ENCODE measurements at places on chromosomes 7 and 10.

DNA sequence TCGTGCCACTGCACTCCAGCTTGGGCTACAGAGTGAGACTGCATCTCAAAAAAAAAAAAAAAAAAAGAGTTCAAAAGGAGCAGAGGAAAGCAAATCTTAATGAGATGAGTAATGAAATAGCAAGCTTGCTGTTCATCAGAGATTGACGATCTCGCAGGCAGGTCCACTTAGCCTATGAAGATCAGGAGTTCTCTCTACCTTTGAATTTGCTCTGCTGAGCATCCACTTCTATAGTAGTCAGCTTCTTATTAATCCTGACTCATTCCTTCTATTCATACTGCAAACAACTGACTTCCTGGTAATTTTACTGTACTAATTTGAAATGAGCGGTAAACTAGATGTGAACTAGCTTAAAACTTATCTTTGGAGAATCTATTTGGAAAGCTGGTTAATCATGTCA, 1014.6 kb downstream of the GATA3 start:
- DNase-seq = no peak

- DNase-seq = peak; percentile 42
Measured at GRCh38 chr7:116691664-116692063, 19.7 kb downstream of the MET start.

- DNase-seq = no peak
Measured at GRCh38 chr10:6035931-6036575, 26.1 kb downstream of the IL2RA start.

DNA sequence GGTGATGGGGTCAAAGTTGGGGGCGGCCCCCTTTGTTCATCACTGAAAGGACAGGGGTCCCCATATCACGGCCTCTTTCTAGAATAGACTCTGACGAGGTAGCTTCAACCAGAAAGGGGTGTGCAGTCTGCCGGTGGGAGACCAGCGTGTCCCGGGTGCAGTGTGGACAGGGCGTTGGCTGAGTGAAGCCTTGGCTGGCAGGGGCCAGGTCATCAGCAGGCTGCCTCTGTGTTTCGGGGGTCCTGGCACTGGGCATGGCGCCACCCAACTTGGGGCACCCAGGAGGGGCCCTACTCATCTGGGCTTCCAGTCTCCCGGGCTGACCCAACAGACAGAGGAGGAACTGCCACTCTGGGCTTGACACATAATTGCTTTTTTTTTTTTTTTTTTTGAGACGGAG, 3.5 kb upstream of the AMZ1 start:
- DNase-seq = no peak

DNA sequence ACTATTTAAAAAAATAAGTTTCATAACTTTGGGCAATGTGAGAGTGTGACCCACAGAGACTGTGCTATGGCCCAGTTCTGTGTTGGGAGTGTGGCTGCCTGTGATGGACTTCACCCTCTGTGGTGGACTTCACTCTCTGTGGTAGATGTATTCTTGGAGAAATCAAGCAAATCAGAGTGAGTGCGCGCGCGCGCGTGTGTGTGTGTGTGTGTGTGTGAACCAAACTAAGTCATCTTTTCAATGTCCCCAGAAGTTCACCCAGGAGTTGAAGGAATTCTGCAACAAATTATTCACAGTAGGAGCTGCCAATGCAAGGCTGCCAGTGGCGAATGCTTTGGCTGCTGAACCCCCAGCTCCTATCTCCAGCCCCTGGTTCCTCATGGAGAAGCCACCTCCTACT, 184.5 kb downstream of the ADAM12 start:
- DNase-seq = no peak

DNA sequence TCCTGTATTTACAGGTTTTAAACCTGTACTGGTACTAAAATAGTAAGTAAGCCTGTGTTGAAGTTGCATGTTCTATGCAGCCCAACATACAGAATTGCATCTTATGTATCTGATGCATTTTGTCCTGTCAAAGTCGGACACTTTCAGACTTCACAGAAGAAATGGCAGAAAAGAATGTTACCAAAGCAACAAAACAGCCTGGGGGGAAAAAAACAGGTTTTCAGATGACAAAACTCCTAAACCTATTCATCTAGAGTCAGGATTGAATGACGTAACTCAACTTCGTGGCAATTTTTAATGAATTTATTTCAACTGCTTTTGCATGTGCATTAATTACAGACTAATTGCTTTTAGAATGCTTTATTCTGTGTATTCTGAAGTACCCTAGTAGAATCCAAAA, 28.4 kb downstream of the CYTH3 start:
- DNase-seq = no peak

DNA sequence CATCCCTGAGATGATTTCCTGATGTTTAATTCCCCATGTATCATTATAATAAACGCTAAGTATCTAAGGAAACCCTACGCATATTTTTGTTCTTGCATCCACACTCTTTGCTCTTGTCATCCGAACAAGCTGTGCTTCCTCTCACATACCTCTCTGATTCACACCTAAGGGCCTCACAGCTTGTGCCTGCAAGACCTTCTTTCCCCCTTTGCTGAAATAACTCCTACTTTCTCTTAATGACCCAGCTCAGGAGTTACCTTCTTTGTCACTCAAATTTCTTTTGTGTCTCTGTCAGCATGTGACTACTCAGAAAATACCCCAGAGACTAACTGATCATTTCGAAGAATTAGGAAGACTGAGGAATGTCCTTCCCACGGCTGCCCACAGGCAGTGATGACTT, 209.3 kb upstream of the IMMP2L start:
- DNase-seq = no peak

GRCh38 chr7:71144963-71145362, 13.0 kb downstream of the GALNT17 start:
- no peak for DNase-seq

GRCh38 chr10:44386546-44387052, 1.7 kb upstream of the CXCL12 start:
- no peak for DNase-seq

DNA sequence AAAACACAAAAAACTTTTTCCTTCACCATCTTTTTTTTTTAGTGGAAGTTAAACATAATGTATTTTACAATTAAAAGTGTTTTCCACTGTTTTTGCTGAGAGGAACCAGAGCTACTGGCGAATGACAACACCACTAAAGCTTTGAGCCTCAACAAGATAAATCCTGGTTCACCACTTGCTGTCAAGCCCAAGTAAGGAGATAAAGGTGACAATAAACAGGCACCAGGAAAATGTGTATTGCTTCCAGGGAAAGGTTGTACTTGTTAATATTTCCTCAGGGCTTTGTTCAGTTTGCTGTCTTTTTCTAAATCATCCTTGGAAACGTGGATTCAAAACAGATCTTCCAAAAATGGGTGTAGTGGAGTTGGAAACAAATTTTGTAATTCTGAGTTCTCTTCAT, 109.9 kb upstream of the ANKRD30A start:
- no peak for DNase-seq

- DNase-seq = no peak
Measured at GRCh38 chr10:63576501-63576900, 55.3 kb downstream of the REEP3 start.

GRCh38 chr7:107890493-107890961, 456 bp upstream of the DLD start:
- no peak for DNase-seq

DNA sequence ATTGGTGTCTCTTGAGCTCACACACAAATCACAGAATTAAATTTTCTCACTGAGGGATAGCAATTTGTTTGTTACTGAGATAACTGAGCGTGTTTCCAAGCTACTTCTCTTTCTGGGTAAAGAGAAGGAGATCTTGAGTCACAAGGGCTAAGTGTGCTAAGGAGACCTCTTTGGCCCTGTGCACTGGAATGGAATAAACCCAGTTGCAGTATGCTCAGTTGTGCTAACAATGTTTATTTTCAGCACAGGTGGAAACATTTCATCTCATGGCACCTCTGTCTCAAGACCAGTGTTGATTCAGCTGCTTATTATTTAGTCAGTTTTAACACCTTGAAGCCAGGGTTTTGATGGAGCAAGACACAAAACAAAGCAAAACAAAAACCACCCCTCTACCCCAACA, 22.5 kb upstream of the UBE2H start:
- DNase-seq = no peak

- no peak for DNase-seq
Measured at GRCh38 chr10:97991871-97992270, 38.5 kb downstream of the CRTAC1 start.

GRCh38 chr10:110141185-110141584, 66.2 kb upstream of the MXI1 start:
- DNase-seq = peak; percentile 15

- DNase-seq = no peak
Measured at GRCh38 chr7:115827305-115828045, 203.1 kb downstream of the TFEC start.

DNA sequence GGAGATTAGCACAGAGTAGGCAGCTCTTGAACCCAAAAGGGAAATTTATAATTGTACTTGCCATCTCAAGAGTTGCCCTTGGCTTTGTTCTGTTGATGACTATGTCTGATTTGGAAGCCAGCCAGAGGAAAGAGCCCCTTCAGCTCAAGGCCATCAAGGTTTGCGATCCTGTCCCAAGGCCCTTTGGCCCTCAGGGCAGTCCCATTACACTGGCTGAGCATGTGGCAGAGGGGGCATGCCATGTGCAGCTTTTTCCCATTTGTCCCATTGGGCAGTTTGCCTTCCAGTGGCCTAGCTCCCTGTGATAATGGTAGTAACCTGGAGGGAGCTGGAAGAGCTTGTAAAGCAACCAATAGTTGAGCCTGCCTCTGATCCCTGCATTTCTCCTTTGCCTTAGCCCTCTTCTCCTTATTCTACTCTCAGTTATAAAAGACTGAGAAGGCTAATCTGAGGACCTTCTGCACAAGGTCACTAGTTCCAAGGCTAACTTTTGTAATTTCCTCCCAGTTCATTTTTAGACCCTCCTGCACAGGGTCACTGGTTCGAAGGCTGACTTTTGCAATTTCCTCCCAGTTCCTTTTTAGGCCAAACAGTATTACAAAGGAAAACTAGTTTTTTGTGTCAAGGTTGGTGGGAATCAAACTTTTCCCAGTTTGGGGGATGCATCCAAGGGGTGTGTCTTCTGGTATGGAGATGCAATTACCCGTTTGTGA, 31.0 kb upstream of the ARHGAP12 start:
- no peak for DNase-seq

- DNase-seq = no peak
Measured at GRCh38 chr7:27220440-27220955, 20.6 kb upstream of the HOXA13 start.

DNA sequence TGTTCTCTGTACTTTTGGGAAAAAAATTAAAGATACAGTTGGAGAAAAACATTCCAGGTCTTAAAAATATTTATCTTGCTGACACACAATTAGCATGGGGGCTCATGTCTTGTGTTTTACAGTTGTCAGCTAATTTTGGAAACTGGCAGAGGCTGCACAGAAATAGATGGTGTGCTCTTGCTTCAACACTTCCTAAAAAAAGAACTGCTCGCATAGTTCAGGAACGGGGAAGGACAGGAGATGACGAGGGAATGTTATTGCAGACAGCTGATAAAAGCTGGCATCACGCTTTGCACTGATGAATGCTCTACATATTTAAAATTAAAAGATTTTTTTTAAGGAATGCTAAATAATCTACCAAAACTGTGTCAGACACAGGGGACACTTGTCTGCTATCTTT, 103.5 kb upstream of the CELF2 start:
- no peak for DNase-seq

DNA sequence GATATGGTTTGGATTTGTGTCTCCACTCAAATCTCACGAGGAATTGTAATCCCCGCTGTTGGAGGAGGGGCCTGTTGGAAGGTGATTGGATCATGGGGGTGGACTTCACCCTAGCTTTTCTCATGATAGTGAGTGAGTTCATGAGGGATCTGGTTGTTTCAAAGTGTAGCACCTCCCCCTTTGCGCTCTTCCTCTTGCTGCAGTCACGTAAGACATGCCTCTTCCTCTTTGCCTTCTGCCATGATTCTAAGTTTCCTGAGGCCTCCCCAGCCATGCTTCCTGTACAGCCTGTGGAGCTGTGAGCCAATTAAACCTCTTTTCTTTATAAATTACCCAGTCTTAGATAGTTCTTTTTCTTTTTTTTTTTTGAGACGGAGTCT, 17.1 kb downstream of the CDNF start:
- no peak for DNase-seq

DNA sequence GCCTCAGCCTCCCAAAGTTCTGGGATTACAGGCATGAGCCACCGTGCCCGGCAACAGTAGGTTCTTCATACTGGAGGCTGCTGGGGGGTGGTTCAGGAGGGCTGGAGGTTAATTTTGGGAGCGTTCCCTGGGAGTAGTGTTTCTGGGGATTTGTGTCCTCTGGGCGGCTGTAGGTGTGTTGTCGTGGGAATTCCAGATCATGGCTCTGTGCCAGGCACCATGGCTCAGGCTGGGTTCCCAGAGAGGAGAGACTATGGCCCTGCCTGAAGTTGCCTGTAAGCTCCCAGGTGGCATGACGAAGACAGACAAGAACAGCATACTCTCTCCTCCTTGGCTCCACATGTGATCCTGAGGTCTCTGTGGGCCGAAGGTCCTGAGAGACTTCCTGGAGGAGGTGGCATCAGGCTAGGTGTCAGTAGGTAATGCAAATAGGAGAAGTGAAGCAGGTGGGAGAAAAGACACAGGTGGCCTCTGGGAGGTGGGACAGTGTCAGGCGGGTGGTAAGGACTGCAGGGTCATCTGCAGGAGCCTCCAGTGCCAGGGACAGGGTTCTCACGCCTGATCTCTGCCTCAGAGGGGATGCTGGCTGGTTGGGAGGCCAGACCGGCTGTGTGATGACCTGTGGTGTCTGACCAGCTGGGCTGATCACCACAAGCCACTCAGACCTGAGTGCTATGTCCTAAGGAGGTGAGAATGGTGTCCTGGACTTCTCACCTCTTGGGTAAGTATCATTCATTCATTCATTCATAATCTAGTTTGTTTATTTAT, 18.7 kb downstream of the CLIP2 start:
- DNase-seq = no peak

DNA sequence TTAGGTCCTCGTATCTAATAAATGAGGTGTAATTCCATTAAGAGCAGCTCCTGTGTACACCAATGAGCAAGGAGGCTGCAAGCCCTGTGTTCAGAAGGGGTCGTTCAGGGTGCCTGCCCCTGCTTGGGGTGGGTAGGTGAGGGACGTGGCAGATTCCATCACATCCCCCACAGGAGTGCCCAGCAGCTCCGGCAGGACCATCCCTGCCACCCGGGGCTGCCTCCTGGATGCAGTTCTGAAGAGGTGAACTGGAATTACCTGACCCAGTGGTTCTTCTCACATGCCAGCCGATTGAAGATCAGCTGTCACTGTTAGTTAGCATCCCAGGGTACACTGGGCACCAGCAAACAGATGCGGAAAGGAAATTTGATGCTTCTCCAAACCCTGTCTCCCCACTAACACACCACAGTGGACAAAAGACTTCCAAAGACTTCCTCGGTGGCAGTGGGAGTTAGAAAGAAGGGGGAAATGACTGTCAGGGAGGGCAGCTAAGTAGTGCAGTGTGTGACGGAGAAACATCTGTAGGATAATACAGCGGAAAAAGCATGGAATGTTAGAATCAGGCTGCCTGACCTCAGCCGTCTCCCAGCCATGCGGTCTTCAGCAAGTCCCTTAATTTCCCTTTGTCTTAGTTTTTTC, 313.6 kb upstream of the ZMIZ1 start:
- DNase-seq = no peak

DNA sequence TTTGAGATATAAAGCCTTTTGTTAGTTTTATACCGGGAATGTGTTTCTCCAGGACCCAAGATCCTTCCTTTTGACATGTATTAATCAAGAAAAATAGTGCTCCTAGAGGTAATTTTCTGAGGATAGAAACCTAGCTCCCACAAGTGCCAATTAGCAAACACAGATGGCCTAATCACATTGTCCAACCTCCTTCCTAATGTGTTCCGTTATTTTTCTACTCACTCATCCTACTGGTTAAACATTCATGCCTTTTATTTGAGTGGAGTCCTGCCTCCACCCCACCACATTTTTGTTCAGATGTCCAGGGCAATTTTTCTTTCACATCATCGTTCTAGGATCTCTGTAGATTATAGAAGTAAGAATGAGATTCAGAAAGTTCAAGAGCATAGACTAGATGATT, 610.0 kb upstream of the MBL2 start:
- DNase-seq = no peak
